ENCODE measurements at places on chromosomes 4 and X.

DNA sequence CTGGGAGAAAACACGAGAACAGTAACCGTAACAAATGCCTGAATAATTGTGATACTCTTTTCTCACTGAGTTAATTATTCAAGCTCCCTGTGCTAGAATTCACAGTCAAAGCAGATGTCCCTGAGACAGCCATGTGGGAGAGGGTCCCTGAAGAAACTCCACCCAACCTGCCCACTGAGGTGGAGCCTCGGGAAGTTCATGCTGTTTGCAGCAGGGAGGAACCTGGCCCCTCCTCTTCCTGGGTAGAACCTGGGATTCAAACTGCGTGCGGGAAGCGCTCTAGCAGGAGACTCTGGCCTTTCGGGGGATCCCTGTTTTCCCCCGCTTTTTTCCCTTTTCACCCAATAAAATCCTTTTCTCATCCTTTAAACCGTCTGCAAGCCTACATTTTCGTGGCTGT lies 20.2 kb upstream of the RHOH start:
- DNase-seq = no peak

GRCh38 chr4:67723949-67724348 lies 23.0 kb upstream of the UBA6 start:
- no peak for DNase-seq

- peak; percentile 51 for DNase-seq
These were observed 212.5 kb upstream of the CLNK start for GRCh38 chr4:10897076-10897475.

DNA sequence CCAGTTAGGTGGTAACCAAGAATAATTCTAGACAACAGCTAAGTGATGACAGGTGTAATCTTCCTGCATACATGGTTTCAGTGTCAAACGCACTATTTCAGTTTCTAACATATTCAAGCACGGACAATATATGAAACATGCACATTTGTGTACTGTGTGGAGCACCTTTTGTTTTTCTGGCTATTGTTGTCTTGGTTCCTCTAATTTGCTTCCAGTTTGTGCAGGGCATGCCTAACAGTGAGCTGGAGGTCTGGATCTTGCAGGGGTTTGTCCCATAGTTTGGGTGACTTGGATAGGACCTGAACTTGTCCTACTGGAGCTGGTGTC lies 70.5 kb upstream of the TBC1D9 start:
- DNase-seq = no peak

DNA sequence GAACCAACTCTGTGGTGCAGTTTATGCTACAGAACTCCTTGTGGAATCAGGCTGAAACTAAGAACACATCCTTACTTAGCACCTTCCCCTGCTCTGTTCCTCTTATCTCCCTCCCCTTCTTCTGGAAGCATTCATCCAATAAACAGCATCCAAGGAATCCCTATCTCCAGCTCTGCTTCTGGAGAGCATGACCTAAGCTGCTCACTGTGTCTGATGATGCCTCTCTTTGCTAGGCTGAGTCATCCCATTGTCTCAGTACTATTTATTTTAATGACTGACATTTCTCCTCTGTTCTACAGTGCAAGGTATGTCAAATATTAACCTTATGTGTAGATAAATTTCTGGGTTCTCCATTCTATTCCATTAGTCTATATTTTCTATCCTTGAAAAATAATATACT lies 71.2 kb downstream of the BEND2 start:
- DNase-seq = no peak

GRCh38 chr4:144115519-144115918 lies 25.0 kb downstream of the GYPA start:
- no peak for DNase-seq

- no peak for DNase-seq
These were observed 13.2 kb upstream of the S100P start for GRCh38 chr4:6680372-6681034.

- peak; percentile 78 for DNase-seq
These were observed 54.9 kb downstream of the STOX2 start for GRCh38 chr4:183960046-183960420.

DNA sequence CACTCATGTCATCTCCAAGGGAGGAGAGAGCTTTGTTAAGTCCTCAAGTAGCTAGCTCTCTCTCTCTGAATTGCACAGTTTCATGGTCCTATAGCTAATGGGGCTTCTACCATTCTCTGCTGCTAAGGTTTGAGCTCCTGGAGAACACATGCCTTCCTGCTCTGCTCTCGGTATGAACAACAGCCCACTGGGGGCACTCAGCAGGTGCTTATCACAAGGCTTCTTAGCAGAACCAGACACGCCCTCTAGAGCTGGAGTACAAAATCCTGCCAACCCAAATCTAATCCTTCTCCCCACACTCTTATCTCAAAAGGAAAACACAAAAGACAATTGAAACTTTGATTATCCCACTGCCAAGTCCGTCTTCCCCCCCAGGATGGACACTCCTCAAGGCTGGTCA lies 176.5 kb downstream of the HS3ST1 start:
- no peak for DNase-seq

DNA sequence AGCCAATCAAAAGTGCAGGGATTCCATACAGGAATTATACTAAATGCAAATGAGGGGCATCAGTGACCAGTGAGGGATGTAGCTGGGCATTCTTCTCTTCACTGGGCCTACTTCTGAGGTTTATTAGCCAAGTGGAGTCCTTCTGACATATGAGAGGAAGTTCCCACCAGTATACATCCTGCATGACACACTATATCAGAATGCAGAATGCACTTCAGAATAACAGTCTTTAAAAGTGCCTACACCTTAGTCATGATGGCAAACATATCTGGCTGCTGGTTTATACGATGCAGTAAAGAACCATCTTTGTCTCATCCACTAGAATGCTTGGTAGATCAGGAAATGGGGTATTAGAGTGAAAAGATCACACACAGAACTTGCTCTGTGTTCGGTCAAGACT lies 180.3 kb upstream of the PPARGC1A start:
- DNase-seq = no peak

DNA sequence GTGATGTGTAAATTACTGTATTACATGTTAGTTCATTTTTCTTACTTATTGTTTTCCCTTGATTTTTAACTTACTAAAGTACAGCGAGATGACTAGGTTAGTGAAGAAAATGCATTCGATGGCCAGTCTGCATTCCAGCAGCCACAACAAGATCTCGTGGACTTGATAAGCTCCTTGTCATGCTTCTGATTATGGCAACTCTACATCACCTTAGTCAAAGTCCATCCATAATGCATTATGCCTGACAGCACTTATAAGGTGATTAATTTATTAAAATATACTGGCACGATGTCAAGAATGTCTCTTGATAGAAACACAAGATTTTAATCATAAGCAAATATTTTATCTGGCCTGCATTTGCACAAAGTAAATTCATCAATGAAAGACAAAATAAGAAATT lies 109.9 kb upstream of the NAP1L5 start:
- no peak for DNase-seq

- no peak for DNase-seq
These were observed 34.8 kb downstream of the MFSD8 start for GRCh38 chr4:127930175-127930574.

DNA sequence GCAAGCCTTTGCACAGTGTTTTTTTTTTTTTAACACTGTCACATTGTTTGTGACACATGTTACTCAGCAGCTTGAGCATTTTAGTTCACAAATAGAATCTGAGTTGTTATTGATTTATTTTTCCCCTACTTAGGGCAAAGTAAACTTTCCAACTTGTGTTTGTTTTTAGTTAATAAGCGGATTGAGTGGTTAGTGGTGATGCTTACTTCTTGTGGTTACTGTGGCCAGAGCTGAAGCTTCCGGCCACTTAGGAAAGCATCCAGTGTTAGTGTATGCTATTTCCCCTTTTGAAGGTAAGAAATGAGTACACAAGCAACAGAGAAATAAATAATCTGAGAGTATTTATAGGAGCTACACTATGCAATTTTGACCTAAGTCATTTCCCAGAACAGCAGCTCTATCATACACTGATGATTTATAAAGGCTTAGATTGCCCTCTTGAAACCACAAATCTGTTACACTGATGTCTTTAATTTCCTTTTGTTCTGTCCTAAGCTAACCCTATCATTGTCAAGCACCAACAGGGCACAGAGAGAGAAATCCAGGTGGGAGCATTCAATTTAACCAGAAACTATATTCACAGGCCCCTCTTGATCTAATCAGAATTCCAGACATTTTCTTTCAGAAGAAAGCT lies 2464.6 kb downstream of the PCDH7 start:
- DNase-seq = no peak

GRCh38 chr4:141413366-141413765 lies 192.7 kb downstream of the ZNF330 start:
- DNase-seq = no peak

DNA sequence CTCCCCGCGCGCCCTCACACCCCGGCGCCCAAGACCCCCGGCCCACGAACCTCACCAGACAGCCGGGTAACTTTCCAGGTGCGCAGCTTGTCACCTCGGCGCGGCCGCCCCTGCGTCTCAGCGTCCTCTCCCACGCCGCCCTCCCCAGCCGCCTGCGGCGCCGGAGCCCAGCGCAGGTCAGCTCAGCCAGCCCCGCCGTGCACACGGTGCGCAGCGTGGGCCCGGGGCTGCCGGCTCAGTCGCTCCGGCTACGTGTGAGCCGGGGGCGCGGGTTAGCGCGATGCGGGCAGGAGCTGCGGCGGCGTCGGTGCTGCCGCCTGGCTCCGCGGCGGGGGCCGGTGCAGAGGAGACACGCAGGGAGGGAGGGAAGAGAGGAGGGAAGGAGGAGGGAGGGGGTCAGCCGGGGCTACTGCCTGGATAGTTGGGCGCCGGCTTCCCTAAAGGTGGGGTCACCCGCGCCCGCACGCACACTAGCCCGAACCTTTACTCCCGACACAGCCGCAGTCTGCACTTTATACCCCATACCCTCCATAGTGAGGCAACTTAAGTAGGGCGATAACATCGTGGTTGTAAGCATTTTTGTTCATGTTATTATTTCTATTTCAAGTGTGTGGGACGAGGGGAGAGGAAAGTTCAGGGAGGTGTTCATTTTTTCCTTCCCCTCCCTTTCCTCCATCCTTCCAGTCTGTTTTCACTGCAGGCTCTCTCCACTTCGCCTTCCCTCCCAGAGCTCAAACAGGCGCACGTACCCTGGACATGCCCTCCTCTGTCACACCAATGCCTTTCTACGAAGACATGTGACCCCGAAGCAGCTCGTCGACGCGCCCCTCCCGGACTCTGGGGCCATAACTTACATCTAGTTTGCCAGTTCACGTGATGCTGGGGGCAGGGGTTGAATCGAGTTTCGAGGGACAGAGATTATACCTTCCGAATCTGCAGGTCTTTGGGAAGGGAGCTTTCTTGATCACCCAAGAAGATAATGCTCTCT lies at the start of gene PRKG2:
Gene PRKG2, minus strand, starts transcription at position 342 of the 988 bp plus-strand sequence. CDS start 10,175 bp downstream, outside the sequence.
- DNase-seq = peak; percentile 26

GRCh38 chr4:7792616-7793015 lies 147.0 kb downstream of the AFAP1 start:
- no peak for DNase-seq

GRCh38 chrX:135000516-135000915 lies 9.7 kb downstream of the SMIM10 start:
- no peak for DNase-seq

DNA sequence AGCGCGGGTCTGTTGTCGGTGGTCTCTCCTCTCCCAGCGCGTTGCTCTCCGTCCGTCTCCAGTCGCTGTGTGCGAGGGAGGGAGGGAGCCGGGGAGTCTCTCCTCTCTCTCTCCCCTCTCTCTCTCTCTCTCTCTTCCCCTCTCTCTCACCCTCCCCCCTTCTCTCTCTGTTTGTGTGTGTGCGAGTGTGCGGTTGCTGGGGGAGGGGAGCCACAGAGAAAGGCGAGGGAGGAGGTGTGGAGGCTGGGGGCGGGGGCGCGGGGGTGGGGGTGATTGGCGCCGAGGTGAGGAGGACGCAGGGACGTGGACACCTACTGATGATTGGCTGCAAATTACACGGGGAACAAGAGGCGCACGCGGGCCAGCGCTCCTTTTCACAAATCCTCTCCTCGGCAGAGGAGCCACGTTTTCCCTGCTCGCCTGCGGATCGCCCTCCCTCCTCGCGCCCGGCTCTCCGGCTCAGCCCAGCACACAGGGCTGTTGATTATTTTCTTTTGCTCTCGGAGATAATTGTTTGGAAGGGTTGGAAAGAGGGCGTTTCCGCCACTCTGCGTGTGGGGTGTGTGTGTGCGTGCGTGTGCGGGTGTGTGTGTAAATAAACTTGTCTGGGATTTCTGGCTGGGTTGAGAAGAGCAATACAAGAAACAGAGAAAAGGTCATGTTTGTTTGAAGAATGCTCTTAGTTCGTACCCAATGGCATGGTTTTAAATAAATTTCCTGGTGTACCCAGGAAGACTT lies at the start of gene CXXC4:
Gene CXXC4, minus strand, starts transcription at position 73 of the 738 bp plus-strand sequence. CDS start 3,092 bp downstream, outside the sequence.
- peak; percentile 82 for DNase-seq

DNA sequence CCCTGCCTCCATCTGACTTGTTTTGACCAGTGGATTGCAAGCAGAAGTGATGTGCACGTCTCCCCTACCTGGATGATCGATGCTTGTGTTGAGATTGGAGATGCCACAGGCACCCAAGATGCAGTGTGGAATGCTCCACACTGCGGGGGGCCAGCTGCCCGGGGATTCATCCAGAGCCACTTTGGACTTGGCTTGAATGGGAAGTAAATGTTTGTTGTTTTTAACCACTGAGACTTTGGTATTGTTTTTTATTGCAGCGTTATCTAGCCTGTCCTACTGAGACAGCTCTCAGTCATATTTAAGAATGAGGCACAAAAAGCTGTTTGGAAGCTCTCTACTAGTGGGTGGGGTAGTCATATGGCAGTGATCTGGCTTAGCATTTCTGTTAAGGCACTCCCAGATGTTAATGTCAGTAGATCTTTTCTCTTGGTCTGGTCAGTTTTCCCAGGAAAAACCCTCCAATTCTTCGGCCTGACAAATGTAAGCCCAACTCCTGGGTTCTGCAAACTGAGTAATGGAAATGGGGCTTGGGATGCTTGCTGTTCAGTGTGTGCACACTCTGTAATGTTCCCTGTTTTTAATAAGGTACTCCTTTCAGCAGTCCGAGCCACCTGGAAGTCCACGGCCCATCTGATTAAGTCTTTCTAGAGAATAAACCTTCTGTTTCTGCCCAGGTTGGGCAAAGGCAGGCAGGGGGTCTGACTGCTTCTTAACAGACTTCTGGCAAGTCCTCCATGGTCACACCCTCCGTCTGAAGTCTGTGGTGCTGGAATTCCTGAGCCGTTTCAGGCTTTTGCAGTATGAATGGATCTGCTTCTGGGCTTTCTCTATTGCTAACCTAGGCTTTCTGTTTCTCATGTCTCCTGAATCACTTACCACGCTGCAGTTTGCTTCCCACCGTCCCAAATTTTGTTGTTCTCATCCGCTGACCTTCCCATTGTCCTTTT lies 74.8 kb downstream of the WWC2 start:
- DNase-seq = no peak

DNA sequence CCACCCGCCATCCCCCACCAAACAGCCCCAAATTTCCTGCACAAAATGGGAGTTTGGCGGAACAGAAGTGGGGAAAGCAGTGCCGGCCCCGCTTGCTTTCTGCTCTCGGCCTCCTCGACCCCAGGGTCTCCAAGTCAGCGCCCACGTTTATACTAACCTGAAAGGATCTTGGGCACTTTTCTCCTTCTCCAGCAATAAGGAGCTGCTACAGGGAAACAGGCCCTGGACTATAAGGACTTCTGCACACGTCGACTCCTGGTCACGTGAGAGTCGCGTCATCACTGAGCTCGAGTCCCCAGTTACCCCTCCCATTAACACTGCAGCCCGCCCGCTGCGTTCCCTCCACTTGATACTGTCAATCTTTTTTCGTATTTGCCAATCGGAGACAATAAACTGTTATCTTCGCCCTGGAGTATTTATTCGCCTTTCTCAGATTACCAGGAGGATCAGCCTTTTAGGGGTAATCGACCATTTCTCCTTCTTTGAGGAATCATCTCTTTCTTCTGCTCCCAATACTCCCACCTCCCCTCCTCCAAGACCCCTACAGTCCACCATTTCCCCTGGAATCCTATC lies at the start of gene TCEAL8:
Gene TCEAL8, minus strand, starts transcription at position 235 of the 573 bp plus-strand sequence. CDS start 1,176 bp downstream, outside the sequence.
- DNase-seq = peak; percentile 81
